Stimulated activated CD4-positive, alpha-beta T cell treated with anti-CD3 and anti-CD28 coated beads, Interleukin-15, amount 100 ng/mL, for 1 hour (primary cell): ENCODE measurements at places on chromosomes 4 and X.
A peak's percentile ranks its signal among the peaks of the same experiment; 100 is the strongest.

- no peak for DNase-seq
These were observed 2.2 kb downstream of the GRID2 start for GRCh38 chr4:92305878-92306520.

DNA sequence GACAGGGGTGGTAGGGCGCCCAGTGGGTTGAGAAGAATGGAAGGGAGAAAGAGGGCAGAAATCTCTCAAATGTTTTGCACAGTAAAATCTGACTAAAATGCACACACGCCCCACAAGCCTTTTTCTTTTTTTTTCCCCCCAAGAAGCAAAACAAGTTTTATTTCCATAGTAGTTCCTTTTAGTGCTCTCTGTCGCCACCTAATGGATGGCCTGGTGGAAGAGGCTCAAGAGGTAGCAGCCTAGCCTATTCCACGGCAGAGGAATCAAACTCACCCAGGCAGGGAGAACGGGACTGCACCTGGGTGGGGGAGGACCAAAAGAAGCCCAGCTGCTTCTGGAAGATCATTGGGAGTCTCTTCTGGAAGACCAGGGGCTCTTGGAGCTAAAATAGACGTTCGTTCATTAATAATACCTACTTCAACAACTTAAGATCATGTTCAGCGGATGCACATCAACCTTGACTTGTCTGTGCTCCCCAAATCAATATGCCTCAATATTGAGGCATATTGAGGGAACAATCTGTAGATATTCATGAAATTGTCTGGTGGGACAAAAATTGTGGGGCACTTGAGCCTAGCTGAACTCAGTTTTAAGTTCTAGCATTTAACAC, 31.6 kb upstream of the IRAK1 start:
- DNase-seq: peak; percentile 16

- no peak for DNase-seq
These were observed 34.1 kb upstream of the RPS6KA3 start for GRCh38 chrX:20300822-20301221.

DNA sequence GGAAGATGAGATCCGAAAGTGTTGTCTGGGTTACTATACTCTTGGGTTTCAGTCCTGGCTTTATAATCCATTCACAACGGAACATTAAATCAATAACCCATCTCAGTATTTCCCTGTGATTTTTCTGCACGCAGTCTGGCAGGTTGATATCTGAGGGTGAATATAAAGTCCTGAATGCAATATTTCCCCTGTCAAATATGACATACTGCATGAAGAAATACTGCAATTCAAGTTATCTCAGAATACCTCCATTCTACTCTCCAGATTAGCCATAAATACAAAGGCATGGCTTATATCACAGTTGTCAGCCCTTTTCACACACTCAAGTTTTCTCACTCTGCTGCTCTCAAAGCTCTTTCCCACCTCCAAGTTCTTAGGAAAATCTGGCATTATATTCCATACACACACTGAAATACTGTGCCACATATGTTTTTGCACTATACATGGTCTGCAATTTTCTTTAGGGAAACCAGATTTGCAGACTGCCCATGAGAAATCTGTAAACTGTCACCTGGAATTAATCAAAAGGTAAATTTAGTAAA, 64.7 kb downstream of the WDFY3 start:
- no peak for DNase-seq

DNA sequence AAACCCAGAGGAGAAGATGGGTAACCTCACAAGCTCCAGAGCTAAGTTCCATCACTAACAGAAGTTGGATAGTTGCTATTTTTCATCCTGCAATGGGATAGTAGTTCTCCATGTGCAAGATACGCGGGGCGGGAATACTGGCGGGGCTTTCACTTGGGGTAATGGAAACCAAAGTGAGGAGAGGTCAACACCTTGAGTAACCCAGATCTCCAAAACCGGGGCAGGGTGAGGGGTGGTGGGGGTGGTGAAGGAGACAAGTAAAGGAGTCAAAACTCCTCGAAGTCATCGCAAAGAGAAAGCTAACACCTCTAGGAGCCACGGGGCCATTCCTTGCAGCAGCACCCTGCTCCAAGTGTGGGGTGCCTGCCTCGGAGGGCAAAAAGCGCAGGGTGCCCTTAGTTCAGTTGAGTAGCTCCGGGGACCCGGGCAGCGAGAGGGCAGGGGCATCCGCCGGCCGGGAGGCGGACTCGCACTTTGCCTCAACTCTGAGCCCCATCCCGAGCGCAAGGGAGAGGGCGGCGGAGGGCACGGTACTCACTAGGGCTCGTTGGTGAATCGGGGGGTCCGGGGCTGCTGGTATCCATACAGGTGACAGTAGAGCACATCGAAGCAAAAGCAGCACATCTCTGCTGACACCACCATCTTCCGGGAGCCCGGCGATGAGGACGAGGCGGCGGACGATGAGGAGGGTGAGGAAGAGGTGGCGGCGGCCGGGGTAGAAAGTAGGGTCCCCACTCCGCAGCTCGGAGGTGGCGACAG, 645 bp downstream of the AMMECR1 start:
- DNase-seq: peak; percentile 6

GRCh38 chr4:43452948-43453347, 560.4 kb downstream of the GRXCR1 start:
- DNase-seq: no peak

GRCh38 chrX:131317326-131317725, 28.2 kb upstream of the IGSF1 start:
- DNase-seq: no peak

DNA sequence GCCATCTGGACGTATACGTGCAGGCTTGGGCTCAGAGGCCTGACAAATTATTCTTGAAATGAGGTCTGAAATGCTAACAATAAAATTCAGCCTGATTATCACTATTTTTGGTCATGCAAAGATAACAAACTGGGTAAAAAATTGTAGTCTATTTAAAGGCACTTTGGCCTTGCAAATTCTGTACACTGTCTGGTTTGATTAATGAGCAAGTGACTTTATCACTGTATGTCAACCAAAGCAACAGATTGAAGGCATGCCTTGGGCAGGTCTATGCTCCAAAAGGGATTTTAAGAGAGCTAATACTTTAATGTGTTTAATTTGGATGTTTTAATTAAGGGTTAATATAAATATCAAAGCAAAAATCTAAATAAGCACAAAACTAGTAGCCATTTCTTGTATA, 1034.9 kb upstream of the GRID2 start:
- DNase-seq: no peak

DNA sequence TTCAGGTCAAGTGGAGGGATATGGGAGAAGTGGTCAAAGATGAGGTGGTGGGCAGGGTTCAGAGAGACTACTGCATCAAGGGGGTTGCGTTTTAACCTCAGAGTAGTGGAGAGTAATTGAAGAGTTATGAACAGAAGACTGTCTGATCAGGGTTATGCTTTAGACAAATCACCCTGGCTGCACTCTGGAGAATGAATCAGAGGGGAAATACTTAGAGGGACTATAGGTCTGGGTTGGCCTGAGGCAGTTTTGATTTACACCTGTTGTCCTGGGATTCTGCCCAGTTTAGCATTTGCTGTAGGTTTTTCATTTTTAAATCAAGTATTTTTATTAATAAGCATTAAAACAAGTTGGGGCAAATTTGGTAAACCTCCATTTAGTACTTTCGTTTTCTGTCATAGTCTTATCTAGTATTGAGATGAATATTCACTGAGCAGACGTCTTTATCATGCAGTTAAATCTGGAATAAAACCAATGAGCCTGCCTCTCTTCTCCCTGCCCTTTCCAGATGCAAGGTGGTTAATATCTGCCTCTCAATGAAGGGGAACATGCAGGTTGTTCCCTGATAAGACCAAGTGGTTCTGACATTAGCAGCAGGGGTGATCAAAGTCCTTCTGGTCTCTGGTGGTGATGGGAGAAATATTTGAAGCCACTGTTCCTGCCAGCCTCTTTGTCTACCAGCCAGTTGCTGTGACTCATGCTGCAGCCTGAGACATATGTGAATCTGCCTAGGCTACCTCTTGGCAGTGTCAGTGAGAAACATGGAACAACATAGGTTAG, 116.0 kb upstream of the RPS6KA3 start:
- DNase-seq: no peak

GRCh38 chr4:139763672-139764071, 98.1 kb downstream of the MGST2 start:
- DNase-seq: no peak

DNA sequence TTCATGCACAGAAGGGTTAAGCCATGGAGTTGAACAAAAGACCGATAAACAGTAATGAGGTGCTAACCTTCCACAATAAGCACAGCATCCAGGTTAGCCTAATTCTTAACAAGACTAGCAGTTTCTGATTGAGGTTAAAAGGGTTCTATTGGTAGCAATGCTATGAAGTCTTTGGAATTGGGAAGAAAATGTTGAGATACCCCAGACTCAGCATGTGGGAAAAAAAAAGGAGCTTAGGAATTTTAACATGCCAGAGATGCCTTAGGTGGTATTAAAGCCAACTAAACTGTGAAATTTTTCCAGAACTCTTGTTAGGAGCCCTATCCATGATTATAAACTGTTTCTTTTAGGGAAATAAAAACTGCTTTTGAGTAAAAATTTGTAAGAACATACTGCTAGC, 391.7 kb downstream of the GABRG1 start:
- no peak for DNase-seq

- DNase-seq: no peak
These were observed 4.8 kb downstream of the FRMPD3 start for GRCh38 chrX:107454302-107454701.

DNA sequence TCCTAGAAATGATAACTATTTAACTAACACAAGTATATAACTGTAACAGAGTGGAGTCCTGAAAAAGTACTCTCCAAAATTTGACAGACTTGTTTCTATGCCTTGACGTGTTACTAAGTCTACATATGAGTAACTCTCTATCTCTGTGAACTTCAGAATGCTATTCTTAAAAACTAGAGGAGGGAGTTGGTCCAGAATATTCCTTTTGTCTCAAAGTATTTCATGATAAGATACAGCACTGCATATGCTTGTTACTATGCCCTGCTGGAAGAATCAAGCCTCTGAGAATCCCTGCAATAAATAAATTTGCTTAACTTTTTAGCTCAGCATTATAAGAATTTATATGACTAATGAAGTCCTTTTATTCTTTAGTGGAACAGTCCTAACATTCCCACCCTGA, 50.9 kb upstream of the ATXN3L start:
- no peak for DNase-seq

DNA sequence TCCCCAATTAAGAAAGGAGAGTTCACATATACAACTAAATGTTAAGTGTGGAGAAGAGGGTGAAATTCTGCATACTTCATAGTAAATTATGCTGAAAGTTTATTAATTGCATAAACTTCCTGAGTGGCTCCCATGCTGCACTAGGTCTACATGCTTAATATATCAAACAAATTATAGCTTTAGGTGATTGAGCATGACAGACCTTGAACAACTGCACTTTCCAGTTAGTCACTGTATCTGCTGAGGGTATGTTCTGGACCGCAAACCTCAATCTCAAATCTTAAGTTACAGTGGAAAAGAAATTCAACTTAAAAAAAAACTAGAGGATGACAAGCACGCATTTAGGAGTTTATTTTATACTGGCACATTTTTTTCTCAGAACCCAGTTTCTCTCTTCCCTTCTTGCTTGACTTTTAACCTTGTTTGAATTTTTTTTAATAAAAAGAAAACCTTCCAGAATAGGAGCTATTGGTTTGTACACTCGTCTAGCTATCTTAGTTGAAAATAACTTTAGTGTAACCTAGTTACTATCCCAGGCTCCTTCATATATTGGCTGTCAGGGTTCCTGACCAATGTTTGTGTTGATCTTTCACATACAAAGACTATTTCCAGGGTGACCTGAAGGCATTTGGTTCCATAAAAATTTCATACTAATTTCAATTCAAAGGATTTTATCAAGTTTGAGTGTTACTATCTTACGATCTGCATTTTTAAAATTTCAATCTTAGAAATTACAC, 10.2 kb upstream of the FAM120C start:
- DNase-seq: no peak

GRCh38 chr4:41505161-41505661, 32.7 kb upstream of the LIMCH1 start:
- no peak for DNase-seq

DNA sequence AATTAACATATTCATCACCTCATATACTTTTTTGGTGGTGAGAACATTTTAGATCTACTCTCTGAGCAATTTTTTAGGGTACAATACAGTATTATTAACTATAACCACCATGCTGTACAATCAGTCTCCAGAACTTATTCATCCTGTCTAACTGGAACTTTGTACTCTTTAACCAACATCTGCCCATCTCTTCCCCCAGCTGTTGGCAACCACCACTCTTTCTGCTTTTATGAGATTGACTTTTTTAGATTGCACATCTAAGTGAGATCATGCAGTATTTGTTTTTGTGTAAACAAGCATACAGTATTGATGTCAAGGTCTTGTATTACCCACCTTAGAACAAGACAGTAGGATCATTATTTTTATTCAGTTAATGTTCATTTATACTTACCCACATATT, 516.8 kb downstream of the RPA4 start:
- no peak for DNase-seq

DNA sequence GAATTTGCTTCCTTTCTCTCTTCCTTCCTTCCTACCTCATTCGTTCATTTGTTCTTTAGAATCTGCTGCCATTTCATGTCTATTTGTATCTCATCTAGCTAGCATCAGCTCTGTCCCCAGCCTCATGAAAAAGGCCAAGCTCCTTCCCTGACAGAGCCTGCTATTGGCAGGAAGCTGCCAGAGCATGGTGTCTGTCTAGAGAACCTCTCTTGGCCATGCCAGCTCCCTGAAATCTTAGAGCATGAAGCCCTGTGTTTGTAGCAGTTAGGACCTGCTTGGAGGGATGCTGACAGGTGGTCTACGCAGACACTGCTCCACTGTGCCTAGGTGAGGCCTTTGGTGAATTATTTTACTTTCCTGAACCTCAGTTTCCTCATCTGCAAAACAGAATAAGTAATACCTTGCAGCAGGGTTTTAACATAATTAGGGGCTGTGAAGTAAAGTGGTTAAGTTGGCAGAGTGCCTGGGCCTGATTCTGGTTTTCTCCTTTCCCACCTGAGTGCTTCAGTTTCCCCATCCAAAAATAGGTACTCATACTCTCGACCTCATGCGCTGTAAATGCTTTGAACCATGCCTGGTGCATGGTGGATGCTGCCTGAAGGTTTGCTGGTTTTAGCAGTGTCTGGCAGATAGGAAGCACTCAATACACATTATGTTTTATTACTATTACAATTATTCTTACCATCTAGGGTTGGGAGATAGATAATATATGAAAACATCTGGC, 4.7 kb downstream of the PTTG2 start:
- DNase-seq: no peak

GRCh38 chr4:24912252-24913118, at the start of gene CCDC149:
Gene CCDC149, minus strand, starts transcription at chr4:24913042. Its CDS starts 178 bp downstream, at chr4:24912864.
- DNase-seq: no peak

DNA sequence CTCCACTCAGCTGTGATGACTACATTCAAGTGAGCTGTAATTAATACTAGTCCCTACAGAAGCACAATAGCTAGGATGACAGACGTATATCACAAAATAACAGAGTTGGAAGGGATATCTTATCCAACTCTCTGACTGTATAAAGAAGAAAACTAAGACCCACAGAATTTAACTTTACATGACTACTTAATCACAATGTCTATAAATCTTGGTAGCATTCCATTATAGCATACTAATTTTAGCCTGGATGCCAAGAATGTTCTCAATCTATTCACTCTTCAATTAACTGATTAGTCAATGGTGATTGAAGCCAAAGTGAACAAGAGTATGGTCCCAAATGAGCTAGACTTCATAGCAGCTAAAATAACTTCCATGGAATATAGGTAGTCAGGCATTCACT, 31.2 kb downstream of the RPS6KA6 start:
- no peak for DNase-seq
